Activated CD8-positive, alpha-beta memory T cell treated with anti-CD3 and anti-CD28 coated beads for 1 hour (primary cell): ENCODE measurements at places on chromosomes 6 and 20.

- no peak for DNase-seq
Measured at GRCh38 chr20:9966966-9967365, 67.8 kb upstream of the ANKEF1 start.

DNA sequence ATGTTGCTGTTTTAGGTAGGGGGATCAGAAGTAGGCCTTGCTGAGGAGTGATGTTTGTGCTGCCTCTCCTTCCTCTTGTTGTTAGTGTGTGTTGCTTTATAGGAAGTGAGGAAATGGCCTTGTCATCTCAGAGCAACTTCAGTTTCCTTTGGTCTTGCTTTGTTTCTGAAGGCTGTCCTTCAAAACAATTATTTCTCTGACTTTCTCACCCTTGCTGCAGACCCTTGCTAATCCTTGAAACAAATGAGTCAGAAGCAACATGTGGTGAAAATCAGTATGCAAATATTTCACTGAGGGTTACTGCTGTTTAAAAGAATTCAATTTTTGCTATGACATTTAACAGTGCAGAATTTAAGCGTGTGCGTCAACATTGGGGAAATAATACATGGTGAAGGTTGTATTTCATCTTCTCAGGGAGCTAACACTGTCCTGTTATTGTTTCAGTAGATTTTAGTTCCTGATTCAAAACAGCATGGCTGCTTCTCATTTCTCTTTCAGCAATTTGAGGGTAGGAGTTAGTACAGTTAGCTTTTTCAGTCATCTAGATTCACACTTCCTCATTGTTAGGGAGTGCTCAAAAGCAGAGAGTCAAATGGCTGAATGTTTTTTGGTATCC is 13.8 kb downstream of the RNF144B start:
- no peak for DNase-seq

DNA sequence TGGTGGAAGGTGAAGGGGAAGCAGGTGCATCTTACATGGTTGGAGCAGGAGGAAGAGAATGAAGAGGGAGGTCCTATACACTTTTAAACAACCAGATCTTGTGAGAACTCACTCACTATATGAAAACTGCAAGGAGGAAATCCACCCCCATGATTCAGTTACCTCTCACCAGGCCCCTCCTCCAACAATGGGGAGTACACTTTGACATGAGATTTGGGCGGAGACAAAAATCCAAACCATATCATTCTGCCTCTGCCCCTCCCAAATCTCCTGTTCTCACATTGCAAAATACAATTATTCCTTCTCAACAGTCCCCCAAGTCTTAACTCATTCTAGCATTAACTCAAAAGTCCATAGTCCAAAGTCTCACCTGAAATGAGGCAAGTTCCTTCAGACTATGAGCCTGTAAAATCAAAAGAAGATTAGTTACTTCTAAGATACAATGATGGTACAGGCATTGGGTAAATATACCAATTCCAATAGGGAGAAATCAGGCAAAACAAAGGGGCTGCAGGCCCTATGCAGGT is 60.5 kb downstream of the EDN1 start:
- no peak for DNase-seq

GRCh38 chr6:134850721-134851305 is 99.1 kb downstream of the ALDH8A1 start:
- no peak for DNase-seq

DNA sequence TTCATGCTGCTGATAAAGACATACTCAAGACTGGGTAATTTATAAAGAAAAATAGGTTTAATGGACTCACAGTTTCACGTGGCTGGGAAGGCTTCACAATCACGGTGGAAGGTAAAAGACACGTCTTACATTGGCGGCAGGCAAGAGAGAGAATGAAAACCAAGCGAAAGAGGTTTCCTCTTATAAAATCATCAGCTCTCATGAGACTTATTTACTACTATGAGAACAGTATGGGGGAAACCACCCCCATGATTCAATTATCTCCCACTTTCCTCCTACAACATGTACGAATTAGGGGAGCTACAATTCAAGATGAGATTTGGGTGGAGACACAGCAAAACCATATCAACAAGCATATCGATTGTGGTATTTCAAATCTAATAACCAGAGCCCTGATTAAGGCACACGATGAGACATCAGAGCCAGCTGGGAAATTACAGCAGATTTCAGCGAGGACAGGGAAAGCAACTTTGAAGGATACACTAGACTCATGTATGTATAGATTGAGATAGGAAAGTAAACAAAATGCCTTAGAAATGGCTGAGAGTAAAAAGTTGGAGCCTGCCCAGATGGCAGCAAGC is 129.8 kb upstream of the GJE1 start:
- no peak for DNase-seq

DNA sequence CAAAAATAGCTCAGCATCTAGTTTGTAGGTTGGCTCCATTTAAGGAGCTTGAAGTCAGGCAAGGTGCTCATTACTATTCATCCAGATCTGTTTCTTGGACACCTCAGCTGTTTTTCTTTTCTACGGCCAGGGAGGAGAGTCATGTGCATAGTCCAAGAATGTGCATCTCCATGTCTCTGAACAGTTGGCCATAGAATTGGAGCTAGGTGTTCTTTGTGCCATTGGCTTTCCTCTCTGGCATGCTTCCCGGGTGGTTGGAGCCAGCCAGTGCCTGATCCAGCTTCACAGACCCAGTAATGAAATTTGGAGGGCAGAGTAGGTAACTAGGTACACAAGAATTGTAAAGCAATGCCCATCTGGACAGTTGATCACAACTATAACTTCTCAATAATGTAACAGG is 21.6 kb downstream of the EYA4 start:
- no peak for DNase-seq

- no peak for DNase-seq
Measured at GRCh38 chr20:37876863-37877262, 26.1 kb upstream of the VSTM2L start.

DNA sequence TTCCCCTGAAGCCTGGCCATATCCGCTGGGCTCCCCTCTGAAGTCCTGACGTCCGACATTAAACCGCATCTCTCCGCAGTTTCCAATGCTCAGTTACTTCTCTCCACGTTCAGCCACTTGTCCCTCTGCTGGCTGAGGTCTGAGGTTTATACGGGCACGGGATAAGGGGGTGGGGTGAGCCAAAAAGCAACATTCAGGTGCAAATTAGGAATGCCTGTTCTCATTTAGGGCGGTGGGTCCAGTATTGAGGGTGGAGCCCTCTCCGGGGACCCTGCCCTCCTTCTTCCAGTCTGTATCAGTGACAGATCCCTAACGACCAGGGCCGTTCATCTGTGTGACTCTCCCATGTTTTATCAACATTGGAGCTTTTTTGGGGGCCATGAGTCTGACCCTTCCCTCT is 1454.4 kb downstream of the HACE1 start:
- DNase-seq = no peak

GRCh38 chr6:40977085-40977484 is 61.9 kb downstream of the UNC5CL start:
- no peak for DNase-seq

- DNase-seq = no peak
Measured at GRCh38 chr6:115914098-115914497, 146.6 kb downstream of the FRK start.

DNA sequence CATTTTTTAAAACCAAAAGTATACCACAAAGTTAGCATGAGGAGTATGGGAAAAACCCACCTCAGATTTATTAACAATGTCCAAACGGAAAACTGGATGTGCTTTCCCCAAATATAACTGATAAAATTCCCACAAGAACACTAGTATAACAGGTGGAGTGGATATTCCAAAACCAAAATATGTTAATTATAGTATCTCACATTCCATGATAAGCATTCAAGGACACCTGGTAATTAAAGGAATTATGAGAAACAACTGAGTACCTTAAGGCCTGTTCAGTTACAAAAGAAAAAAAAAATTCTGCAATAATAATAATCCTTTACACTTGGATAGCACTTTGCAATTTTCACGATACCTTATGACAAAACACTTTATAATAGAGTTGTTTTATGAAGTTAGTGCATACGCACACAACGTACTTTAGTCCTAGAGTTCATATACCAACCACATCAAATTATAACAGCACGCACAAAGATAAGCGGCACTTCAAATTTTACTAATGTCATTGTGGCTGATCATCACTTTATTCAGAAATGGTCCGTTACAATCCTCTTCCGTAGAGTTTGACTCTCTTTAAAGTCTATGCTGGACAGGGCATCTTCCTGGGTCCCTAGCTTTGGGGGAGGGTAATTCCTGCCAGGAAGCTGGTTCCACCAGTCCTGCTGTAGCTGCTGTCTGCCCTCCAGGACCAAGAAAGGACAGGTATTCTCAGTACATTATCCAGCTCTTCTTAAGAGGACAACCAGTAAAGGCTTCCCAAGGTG is 1.7 kb downstream of the CDK19 start:
- no peak for DNase-seq

DNA sequence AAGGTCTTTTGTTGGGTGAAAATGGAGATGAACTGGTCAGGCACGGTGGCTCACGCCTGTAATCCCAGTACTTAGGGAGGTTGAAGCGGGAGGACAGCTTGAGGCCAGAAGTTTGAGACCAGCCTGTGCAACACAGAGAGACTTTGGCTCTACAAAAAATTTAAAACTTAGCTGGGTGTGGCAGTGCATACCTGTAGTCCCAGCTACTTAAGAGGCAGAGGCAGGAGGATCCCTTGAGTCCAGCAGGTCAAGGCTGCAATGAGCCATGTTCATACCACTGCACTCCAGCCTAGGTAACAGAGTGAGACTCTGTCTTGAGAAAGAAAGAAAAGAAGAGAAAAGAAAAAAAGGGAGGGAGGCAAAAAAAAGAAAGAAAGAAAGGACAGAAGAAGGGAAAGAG is 90.9 kb upstream of the NFATC2 start:
- no peak for DNase-seq

GRCh38 chr20:10792291-10792690 is 118.5 kb upstream of the JAG1 start:
- no peak for DNase-seq

- no peak for DNase-seq
Measured at GRCh38 chr6:127514773-127515227, 4.3 kb downstream of the MTCL3 start.

DNA sequence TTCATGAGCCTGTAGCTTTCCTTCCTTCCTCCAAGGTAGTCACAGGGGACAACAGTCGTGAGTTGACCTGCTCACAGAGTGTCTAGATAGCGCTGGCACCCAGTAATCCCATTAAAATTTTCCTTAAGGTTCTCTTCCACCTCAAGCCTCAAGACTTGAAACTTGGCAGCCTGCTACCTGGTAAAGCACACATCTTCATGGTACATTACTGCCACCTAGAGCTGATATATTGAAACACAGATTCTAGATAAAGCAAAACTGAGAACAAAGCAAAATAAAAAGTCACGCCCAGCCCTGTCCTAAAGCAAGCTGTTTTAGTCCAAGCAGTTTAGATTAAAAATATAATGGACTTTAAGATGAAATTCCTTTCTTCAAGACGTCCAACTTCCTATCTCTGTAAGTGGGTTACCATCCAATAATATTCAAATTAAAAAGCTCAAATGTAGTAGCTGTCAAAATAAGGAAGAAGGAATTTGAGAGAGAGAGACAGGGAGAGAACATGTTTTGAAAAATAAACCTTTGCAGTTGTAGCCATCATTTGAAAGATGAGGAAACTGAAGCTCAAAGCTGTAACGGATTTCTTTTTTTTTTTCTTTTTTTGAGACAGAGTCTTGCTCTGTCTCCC is 50.7 kb upstream of the CD83 start:
- DNase-seq = no peak

DNA sequence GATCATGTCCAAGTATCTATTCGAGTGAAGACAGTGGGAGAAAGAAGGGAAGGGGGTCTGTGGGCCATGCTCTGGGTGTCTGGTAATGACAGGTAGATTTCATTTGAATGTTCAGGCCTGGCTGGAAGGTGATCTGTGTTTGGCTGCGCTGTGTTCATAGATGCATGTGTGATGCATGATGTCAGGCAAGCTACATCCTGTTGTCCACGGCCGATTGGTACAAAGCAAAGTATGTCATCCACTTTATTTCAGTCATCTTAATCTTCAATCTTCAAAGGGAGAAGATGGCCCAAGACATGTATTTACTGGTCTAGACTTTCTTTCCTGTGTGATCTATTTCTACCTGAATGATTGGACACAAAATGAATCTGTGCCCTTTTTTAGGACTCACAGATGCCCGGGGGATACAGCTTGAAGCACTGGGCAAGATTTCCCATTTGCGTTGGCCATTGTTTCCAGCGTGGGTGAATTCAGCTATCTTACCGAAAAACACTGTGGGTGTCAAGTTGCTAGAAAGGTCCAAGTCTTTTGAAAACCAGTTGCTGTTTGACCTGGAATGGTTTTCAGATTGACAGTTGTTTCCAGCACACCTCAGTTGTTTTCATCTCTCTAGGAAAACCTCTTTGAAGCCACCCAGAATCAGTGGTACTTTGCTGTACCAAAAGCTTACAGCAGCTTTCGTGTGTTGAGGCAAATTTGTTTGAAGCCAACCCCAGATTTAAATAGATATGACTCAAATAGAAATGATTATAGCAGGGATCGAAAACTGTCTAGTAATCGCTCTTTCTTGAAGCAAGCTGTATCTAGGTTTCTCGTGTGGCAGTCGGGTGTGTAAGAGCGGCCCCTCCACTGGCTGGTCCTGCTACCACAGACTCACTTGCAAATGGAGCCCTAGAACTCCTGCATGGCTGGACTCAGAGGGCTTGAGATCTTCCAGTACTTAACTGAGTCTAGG is 27.2 kb downstream of the DUSP22 start:
- DNase-seq = no peak

DNA sequence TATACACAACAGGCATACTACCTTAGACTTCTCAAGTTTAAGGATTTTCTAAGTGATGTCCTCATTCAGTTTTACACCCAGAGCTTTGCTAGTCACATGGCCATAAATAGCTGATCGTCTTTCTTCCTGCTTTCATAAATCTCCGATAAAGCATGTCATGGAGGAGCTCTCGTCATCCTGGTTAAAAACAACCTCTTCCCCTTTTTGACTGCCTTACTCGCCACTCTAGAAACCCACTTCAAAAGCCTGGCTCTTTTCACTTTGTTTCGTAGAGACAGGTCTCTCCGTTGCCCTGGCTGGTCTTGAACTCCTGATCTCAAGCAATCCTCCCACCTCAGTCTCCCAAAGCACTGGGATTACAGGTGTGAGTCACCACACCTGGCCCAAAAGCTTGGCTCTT is 67.0 kb upstream of the SMIM29 start:
- DNase-seq = no peak

- DNase-seq = no peak
Measured at GRCh38 chr6:81624453-81624852, 128.0 kb downstream of the TENT5A start.

- no peak for DNase-seq
Measured at GRCh38 chr6:105162377-105162776, 17.4 kb downstream of the POPDC3 start.

DNA sequence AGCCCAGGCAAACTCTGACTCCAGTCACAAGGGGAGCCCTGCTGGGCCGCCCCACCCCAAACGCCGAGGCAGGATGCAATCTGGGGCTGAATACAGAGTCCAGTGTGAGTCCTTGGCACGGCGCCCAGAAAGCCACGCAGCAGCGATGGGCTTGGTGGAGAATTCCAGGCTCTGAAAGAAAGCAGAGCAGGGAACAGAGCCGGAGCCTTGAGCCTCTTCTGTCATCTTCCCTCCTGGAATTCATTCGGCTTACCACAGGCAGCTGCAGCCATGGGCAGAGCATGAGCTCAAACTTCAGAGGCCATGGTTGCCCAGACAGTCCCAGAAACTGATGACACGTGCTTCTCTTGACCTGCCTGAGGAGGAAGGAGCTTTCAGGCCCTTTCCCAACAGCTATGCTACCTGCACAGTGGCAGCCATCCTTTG is 441.1 kb upstream of the JARID2 start:
- DNase-seq = no peak
